NCI-H1436 (cell line): ENCODE measurements at places on chromosomes 16 and 17.

DNA sequence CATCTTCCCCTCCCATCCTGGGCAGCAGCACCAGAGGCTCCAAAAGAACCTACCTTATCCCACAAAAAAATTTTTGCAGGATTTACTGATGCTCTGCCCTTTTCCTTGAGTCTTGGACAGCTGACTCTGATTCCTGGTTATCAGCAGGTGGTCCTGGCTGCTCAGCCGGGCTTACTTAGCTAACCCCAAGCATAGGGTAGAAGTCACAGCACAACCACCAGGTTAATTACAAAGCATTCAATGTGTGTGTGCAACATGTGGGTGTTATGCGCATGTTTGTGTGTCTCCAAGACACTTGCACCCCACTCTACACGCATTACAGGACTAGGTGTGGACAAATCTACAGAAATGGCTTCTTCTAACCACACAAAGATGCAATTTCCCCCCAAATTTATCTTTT, 36.3 kb downstream of the PECAM1 start:
- DNase-seq, result no peak

GRCh38 chr17:78390241-78391050, 12.0 kb downstream of the PGS1 start:
- no peak for DNase-seq

DNA sequence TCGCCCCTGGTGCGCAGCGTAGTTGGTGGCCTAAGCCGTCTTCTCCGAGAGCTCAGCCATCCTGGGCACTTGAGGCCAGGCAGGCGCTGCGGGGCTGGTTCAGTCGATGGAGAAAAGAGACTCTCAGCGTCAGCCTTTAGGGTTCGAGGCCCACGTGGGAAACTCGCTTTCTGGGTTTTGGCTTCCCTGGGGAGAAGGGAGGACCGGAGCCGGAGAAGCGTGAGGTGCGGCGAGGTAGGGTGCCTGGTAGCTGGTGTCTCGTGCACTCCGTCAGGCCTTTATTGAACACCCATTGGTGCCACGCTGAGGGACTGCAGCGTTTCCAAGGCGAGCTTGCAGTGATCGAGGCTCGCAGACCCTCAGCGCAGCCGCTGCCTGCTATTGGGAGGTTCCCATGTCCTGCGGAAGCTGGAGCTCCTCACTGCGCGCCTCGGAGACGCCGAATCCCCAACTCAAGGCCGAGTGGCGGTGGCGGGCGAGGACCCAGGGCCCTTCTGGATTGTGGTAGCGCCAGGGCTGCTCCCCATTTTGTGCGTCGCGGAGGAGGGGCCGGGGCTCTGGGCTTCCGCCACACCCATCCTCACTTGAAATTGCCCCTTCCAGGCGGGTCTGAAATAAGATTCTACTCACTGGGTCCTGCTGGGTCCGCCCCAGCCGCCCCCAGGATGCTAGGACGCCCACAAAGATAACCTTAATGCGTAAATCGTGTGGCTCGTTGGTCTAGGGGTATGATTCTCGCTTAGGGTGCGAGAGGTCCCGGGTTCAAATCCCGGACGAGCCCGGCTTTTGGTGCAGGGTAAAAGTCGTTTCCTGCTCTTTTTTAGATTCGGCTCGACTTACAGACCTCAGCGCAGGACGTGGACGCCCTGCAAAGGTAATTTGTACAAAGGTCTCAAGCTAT, 1.2 kb downstream of the OR1F1 start:
- DNase-seq, result peak; percentile 62

- peak; percentile 27 for DNase-seq
These were observed at the start of gene FKBP10 for GRCh38 chr17:41812381-41813151. Gene FKBP10 (plus strand): TSS chr17:41813004. CDS start chr17:41813035, 31 bp downstream.

GRCh38 chr17:70105641-70106040, 30.6 kb downstream of the KCNJ16 start:
- no peak for DNase-seq

DNA sequence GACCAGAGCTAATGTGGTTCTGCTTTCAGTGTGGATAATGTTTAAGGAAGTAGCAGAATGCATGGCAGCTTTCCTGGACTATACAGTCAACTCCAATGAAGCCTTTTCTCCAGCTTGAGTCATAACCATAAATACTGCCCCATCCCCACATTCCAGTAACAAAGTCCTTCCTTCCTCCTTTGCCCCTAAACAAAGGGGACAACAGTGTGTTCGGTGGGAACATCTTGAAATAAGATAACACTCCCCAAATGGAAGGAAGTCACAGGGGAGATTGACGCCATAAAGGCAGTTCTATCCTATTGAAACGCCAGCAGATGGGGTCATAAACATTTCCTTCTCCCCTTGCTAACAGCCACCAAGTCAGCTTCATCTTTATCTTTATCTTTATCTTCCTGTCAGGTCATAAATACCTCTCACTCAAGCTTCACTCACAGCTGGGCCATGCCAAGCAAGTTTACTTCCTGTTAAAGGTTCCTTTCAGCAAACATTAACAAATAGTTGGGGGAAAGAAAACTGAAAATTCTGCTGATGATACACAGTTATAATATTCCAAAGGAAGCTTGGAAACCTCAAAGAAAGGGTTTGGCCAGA, 136.7 kb downstream of the SNX11 start:
- no peak for DNase-seq

DNA sequence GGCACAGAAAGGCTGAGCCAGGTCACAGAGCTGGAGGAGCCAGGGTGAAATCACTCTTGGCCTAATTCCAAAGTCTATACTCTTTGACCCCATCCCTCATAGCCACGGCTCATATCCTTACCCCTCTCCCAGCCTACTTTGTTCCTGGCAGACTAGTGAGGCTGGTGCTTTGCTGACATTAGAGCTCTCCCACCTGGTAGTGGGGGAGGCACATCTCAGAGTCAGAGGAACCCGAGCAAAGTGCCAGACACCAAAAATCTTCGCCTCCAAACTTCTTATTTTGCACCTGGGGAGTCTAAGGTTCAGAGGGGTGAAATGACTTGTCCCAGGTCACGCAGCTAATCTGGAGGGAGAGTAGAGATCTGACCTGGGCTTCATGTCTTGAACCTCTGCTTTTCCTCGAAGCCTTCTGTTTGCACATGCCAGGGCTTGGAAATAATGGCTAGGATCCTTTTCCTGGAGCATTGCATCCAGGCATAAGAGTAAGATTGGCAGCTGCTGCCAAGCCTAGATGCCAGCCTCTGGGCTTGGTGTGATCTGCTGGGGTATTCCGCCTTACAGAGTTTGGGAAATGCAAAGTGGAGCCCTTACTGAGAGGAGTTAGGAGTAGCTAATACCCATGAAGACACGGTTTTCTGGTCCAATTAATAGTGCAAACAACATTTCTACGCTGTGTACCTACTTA, 126.9 kb downstream of the SPACA3 start:
- no peak for DNase-seq

DNA sequence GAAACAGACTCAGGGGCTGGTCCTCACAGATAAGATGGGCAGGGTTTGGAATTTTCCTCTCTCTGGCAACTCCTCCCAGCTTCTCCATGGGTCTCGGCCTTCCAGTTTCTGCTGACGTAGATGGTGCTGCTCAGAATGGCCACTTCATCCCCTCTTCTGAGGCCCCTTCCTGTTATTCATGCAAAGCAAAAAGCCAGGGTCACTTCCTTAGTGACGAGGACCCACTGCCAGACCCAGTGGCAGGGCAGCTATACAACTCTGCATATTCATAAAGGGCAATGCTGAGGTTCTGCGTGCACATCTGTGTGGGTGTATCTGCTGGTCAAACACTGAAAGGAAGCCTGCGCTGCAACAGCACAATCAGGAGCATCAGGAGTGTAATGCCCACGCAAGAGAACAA, 108.8 kb downstream of the WSCD1 start:
- DNase-seq, result no peak

- DNase-seq, result peak; percentile 61
These were observed 27.6 kb downstream of the STAT5B start for GRCh38 chr17:42248351-42249179.

DNA sequence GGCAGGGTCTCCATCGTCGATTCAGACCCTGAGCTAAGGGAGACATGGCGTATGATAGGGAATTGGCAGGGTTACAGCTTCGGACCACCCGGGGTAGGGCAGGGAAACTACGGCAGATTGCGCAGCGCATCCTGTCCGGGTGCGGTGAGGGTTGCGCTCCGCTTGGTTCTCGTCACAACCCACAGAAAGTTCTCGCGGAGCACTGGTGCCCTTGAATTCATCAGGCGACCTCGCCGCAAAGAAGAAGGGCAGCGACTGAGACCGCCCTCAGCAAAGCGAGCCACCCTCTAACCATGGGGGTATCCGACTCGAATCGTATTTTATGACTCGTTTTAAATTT, 1.2 kb downstream of the HS3ST3B1 start:
- DNase-seq, result no peak

GRCh38 chr17:56917559-56918296, 3.9 kb upstream of the TRIM25 start:
- no peak for DNase-seq
